Activated naive CD8-positive, alpha-beta T cell treated with anti-CD3 and anti-CD28 coated beads for 36 hours (primary cell): ENCODE measurements at places on chromosomes 11 and 22.
A peak's percentile ranks its signal among the peaks of the same experiment; 100 is the strongest.

- no peak for DNase-seq
Observed at GRCh38 chr11:87081358-87081757, 43.6 kb downstream of the TMEM135 start.

DNA sequence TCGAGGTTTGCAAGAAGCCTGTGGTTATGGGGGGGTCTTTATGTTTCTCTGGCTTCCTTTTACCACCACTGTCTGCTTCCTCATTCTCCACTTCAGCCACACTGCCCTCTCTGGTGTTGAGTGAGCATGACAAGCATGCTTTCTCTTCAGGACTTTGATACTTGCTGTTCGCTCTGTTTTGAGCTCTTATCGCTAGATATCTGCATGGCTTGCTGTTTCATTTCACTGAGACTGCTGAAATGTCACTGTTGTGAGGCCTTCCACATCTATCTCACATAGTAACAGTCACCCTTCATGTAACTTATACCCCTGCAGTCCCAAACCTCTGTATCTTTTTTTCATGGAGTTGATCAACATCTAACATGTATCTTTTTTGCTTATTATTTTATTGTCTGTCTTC is 59.8 kb downstream of the TMEM135 start:
- DNase-seq: peak; percentile 18

GRCh38 chr11:75554258-75555022 is 7.6 kb upstream of the SERPINH1 start:
- DNase-seq: no peak

DNA sequence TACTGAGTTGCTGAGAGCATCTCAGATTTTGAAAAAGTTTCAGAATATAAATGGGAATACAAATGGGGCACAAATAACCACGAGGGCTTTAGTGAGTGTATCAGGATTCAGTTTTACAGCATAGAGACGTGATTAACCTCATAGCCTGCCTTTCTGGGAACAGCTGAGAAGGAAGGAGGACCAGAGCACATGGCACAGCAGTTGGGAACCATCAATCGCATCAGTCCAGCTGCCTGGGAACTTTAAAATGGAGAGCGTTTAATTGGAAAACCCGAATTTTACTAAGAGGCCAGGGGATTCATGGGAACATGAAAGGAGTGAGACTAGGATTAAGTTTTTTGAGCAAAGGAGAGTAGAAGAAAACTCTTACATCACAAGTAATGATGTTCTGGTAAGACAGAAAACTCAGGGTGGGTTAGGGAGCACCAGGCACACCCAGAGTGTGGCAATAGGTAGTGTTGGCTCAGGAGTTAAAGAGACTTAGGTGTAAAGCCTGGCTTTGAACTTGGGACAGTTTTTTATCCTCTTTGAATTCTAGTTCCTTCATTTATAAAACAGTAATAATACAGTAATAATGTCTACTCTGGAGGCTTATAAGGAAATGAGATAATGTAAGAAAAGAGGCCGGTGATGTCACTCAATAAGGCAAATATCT is 40.2 kb downstream of the FZD4 start:
- no peak for DNase-seq

GRCh38 chr11:2002807-2003206 is 5.2 kb upstream of the H19 start:
- DNase-seq: no peak

GRCh38 chr11:118625036-118625690 is 17.7 kb downstream of the PHLDB1 start:
- no peak for DNase-seq

GRCh38 chr11:124738713-124739478 is 846 bp upstream of the NRGN start:
- DNase-seq: no peak

GRCh38 chr11:101442936-101443521 is 140.8 kb downstream of the TRPC6 start:
- no peak for DNase-seq

GRCh38 chr11:72609476-72609875 is 64.7 kb downstream of the PDE2A start:
- no peak for DNase-seq

DNA sequence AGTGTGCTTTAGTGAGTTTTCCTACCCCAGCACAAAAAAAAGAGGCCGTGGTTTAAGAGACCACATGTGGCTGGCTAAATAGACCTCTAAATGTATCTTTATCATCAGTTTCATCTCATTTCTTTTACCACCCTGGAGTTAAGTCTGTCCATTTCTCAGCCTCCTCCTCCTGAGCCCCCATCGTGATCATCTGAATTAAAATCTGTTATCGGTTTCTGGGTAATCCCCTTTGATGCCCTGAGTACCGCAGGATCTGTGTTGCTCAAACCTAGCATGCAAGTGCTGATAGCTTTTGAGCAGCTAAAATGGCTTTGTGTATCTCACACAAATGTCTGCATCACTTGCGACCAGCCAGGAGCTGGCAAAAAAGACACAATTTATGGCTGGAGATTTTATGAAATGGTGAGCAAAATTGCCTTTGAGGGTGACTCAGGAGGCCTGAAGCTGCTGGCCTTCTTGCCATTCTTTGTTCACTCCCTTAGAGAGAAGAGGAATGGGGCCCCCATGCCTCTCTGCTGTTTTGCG is 236.5 kb downstream of the NTM start:
- DNase-seq: no peak
